NT2/D1 (cell line): ENCODE measurements at places on chromosomes 1 and 21.

GRCh38 chr1:231091831-231092301 lies 51.8 kb upstream of the FAM89A start:
- DNase-seq: peak; percentile 76

- DNase-seq: no peak
Observed at GRCh38 chr1:53535846-53536245, 76.6 kb downstream of the DMRTB1 start.

GRCh38 chr1:26553942-26554682 lies 24.6 kb downstream of the RPS6KA1 start:
- no peak for DNase-seq

DNA sequence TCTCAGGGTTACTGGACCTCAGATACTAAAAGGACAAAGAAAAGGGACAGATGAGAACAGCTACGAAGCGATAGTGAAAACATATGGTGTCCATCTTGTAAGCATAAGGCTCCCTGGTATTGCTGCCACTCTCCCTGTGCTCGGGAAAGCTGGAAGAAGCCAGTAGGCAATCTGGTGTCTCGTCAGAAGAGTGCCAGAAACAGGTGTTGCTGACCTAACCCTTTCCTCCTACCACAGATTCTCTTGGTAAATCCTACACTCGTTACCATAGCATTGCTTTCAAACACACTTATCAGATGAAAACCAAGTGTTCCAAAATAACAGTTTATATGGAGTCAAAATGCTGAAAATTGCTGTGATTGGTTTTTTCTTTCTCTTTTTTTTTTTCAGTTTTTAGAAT lies 146.3 kb downstream of the NRIP1 start:
- DNase-seq: no peak

DNA sequence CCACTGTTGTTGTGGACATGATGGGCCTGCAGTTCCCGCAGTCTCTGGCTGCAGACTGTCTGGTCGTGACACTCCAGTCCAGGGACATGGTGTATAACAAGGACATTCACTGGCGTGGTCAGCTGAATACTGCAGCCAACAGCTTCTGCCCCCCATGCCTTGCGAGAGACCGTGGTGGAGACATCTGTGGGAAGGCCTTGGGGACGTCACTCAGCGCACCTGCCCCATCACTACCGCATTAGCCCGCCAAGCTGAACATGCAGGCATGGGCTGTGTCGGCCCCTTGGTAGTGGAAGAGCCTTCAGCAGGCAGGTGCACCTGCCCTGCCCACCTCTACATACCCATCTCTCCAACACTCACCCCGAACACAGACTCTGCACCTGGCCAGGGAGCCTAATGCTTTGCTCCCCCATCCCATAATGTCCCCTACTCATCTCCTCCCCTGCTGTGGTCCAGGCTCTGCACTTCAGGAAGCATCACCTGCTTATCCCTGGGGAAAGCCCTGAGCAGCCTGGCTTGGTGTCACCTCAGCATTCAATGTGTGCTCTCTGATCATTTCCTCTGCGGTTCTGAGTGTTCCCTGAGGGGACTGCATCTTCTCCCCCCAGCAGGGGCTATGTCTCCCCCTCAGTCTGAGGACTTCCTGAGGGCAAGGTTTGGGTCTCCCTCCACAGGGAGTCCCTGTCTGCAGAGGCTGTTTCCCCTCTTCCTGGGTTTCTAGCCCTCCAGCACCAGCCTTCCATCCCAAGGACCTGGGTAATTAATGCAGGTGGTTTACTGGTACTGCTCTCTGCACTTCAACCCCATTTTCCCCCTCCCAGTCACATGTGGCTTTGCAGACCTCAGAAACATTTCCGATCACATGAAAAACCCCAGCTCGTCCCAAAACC lies 3.2 kb downstream of the PGLYRP4 start:
- DNase-seq: no peak

GRCh38 chr1:6783936-6784559 lies 1.2 kb upstream of the CAMTA1 start:
- peak; percentile 11 for DNase-seq

- DNase-seq: no peak
Observed at GRCh38 chr1:98766255-98766654, 104.7 kb downstream of the SNX7 start.

DNA sequence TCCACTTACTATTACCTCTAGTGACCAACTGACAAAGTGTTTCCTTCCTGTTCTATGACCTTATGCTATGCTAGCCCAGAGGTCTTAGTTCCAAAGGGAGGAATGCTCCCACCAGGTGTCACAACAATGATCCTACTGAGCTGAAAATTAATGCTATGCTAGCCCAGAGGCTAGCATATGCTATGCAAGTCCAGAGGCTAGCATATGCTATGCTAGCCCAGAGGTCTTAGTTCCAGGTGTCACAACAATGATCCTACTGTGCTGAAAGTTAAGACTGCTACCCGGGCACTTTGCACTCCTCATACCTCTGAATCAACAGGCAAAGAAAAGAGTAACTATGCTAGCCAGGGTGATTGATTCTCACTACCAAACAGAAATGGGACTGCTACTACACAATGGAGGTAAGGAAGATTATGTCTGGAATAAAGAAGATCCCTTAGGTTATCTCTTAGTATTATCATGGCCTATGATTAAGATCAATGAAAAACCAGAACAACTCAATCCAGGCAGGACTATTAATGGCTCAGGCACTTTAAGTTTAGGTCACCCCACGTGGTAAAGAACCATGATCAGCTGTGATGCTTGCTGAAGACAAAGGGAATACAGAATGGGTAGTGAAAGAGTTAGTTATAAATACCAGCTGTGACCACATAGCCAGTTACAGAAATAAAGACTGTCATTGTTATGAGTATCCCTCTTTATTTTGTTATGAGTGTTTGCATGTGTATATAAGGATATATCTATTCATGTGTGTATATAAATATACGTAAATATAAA lies 114.1 kb downstream of the CSMD2 start:
- no peak for DNase-seq

DNA sequence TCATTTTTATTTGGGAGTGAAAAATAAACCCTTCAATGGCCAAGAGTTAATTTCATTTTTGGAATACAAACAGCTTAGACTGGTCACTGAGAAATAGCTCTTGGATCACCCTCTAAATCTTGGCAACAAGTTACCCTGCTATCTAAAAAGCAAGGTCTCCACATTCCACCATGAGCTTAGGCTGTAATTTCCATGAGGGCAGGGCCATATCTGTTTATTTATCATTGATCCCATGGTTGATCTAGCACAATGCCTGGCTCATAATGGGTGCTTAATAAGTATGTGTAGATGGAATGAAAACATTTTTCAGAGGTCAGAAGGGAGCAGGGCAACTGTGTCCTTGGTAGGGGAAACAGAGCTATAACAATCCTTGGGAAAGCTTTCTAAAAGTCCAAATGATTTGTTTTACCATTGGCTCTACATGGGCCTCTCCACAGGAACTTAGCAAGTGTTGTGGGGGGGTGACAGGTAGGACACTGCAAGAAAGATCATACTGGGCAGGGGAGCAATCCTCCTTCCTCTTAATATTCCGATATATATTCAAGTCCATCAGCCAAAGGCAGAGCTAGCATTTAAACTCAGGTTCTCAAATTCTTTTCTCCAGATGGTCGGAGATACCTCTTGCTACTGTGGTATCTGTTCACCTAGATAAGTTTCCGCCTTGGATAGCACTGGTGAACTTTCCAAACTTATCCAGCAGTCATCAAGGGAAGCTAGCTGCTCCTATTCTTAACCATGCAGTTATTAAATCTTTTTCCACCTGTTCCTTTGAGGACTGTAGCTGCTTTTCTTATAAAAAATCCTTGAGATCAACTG lies 53.1 kb upstream of the PTCH2 start:
- no peak for DNase-seq

DNA sequence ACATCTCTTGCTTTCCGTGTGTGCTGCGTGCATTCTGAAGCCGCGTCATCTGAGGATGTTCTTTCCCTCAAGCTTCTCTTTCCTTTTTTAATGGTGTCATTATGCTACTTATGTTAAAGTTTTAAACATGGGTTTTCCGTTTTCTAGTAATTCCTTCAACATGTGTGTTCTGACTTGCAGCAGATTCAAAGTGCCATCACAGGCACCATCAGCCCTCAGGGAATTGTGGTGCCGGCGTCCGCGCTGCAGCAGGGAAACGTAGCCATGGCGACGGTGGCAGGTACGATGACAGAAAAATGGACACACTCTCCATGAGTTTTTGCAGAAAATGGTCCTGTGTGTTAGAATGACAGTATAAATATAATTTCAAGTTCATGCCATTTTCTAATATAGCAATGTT lies 42.4 kb downstream of the PKNOX1 start:
- no peak for DNase-seq

DNA sequence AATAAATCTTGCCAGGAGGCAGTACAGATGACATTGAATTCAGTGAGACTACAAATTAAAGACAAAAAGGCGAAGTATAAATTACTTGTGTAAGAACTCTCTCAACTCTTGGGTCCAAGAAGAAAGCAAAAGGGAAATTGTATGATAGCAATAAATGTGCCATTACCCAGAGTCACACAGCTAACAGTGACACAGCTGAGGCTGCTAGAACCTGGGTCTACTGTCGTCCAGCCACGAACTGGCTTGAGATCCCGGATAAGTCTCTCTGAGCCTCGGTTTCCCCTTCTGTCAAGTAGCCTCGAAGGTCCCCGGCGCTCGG lies 362 bp upstream of the ROR1 start:
- no peak for DNase-seq

DNA sequence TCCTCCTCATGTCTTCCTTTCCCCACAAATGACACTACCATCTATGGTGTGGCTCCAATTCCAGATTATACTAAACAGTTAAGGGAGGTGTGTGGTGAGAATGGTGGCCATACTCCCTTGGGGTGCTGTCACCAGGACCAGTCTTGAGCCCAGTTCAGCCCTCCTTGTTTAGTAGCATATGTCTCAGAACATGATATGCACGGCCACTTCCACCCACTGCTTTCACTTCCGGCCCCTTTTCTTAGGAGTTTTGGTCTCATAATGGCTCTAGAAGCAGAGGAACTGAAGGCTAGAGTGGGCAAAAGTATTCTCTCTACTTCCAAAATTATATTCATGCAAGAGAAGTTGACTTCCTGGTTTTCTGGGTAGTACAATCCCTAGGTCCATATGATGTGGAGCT lies 45.3 kb upstream of the CACNA1E start:
- no peak for DNase-seq

- no peak for DNase-seq
Observed at GRCh38 chr1:73824065-73824464, 373.9 kb downstream of the LRRIQ3 start.

DNA sequence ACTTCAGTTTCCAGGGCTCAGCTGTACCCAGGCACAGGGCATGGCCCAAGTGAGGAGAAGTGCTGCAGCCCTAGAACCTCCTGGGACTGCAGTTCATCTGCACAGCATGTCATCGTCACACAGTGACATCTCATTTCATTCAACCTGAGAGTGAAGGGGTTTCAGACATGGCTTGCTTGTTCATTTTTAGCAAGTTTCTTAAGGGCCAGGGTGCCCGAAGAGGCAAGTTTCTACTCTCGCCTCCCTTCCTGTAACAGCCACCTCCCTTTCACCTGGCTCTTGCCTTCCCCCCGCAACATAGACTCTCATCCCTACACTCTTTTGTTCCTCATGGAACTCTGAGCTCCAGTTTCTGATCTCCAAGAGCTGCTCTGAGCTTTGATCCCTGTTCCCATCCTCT lies 108.1 kb downstream of the C1orf21 start:
- DNase-seq: no peak

DNA sequence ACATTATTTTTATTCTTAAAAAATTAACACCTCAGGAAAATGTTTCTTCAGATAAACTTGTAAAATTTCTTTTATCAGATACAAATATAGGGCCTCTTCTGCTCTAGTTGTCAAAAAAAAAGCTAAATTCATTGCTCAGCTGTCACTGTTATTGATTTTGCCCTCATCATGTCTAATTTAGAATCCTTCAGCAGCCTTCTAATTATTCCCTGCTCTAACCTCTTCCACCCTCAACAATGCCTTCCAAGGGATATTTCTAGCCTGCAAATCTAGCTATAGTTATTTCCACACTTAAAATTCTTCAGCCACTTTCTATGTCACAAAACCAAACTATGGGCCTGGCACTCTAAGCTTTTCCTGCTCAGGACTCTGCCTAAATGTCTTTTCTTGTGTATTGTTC lies 25.2 kb downstream of the PDE4B start:
- DNase-seq: no peak

DNA sequence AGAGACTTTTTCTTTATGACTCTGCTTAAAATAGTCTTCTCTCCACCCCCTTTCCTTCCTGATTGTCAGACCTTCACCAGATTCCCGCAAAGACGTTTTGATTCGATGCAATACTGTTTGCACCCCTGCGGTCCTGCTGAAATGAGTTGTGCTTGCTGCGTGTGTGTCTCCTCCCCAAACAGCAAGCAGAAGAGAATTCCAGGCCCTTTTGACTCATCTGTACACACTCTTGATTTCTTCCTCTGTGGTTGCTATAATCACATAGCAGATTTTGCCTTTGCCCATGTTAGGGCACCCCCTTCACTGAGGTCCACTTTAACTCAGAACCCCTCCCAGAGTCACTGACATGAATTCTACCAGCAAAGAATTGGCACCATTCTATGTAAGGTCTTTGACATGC lies 136.5 kb downstream of the ZZZ3 start:
- DNase-seq: no peak

DNA sequence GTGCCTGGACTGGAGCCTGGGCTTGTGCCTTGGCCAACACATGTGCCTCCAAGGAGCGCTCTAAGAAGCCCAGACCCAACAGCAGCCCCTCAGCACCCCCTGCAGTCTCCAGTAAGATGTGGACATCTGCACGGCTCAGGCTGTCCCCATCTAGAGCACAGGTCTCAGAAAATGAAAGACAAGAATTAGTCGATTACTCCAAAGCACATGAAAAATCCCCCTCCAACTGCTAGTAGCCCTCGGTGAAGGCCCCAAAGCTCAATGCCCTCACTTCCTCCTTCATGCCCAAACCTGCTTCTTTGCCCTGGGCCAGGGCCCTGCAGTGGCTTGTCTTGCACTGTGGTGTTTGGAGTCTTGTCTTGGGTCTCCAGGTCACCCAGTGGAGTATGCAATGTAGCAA lies 21.9 kb upstream of the ERO1B start:
- DNase-seq: no peak

DNA sequence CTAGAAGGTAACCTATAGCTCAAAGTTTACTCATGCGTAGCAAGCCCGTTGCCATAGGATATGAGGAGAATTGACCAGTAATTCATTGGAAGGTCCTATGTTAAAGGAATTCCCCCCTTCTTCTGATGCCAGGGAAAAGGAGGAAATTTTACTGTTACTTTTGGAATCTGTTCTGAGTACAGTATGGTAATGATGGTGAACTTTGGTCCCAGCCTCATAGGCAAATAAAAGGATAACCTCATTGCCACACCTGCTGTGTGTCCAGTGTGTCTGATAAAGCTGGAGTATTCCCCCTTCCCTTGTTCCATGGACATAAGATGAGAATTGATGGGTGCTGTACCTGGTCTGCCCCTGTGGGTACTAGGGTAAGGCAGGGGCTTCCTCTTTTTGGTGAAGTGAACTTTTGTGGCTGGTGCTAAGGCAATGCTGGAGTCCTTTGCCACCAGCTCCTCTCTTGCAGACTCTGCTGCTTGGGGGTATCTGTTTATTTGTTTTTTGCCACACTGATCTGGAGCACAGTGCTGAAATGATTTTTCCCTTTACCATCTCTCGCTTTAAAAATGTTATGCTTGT lies 22.2 kb downstream of the MPZ start:
- no peak for DNase-seq
